ENCODE measurements at places on chromosomes 12 and 14.

DNA sequence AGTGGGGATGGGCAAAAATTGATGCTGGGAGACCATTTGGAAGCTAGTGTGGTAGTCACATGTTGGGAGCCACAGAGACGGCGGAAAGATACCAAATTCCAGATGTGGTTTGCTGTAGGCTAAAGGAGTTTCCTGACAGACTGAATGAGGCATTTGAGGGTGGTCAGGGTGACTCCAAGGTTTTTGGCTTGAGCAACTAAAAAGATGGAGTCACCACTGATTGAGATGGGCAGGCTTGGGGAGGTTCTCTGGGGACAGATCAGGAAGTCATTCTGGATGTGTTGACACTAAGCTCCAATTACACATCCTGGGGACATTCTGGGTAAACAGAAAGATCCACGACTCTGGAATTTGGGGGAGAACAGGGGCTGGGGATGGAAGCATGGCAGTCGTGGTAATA lies 15.5 kb upstream of the SERPINA9 start:
- no peak for DNase-seq

DNA sequence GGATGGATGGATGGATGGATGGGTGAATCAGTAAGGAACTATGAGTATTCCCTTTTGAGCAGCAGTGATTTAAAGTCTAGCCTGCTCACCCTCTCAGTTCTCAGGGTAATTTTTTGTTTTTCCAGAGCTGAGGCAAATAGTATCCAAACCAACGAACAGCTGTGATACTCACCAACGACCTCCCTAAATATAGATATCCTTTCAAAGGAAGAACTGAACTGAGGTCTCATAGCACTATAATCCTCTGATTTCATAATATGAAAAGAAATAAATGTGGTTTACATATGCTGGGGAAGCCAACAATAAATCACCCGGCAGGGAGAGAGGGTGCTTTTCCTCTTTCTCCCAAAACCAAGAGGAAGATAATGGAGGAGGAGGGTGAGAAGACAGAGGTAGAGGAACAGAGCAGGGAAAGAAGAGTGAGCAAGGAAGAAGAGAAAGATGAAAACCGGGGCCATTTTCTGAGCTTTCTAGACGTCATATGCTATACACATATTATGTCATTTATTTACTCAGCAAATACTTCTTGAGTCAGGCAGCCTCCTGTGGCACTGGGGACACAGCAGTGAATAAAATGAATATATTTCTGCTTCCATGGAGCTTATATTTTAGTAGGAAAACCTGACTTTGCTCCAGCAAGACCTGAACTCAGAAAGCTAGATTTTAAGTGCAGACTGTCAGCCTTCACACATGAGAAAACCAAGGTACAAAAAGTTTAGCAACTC lies 710.7 kb upstream of the TBX3 start:
- DNase-seq = no peak

GRCh38 chr14:97491697-97492096 lies 694.5 kb downstream of the VRK1 start:
- no peak for DNase-seq

DNA sequence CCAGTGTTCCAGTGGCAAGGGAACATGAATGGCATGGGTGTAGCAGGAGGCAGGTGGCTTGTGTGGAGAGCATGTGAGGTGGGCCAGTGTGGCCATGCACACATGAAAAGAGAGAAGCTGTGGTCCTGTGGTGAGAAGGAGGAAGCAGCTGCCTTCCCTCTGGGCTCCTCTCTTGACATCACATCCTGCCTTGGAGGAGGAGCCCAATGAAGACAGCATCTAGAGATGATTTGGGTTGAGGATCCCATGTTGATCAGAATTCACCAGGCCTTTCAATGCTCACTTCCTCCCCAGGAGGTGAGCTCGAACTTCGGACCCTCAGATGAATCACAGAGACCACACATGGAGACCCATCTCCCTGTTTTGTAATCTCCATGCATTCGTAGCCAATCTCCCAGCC lies 82.6 kb downstream of the LRRC74A start:
- no peak for DNase-seq

GRCh38 chr12:11725686-11726085 lies 76.2 kb downstream of the ETV6 start:
- no peak for DNase-seq

DNA sequence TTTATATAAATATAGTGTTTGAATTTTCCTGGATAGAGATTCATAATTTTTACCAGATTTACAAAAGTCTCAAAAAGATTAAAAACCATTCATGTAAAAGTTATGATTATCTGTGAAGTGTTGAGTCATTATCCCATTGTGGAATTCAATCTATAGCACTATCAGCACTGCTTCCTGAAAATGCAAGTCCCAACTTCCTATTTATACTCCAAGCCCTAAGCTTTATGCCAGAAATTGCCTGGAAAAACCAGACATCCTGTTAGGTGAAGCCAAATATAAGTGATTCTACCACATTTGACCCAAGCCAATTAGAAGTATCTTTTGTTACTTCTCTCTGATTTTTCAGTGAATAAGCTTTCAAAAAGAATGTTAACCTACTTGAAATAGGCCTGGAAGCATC lies 129.1 kb downstream of the GPR135 start:
- DNase-seq = no peak

- no peak for DNase-seq
Observed at GRCh38 chr14:61719344-61720293, 24.3 kb downstream of the HIF1A start.

DNA sequence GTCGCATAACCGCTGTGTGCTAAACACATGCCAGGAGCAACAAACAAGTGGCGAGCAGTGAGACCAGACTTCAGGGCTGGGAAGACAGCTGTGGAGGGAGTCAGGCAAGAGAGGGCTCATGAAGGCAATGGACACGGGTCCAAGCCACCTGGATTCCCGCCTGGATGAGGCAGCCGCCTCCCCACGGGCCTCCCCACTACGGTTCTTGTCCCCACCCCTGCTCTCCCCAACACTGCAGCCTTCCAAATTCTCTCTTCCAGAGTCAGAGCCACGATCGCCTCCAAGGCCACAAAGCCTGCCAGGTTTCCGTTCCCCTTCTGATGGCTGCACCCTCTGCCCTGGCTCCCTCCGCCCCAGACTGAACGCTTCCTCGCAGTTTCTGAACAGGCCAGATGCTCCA lies 36.1 kb upstream of the PIWIL1 start:
- no peak for DNase-seq

DNA sequence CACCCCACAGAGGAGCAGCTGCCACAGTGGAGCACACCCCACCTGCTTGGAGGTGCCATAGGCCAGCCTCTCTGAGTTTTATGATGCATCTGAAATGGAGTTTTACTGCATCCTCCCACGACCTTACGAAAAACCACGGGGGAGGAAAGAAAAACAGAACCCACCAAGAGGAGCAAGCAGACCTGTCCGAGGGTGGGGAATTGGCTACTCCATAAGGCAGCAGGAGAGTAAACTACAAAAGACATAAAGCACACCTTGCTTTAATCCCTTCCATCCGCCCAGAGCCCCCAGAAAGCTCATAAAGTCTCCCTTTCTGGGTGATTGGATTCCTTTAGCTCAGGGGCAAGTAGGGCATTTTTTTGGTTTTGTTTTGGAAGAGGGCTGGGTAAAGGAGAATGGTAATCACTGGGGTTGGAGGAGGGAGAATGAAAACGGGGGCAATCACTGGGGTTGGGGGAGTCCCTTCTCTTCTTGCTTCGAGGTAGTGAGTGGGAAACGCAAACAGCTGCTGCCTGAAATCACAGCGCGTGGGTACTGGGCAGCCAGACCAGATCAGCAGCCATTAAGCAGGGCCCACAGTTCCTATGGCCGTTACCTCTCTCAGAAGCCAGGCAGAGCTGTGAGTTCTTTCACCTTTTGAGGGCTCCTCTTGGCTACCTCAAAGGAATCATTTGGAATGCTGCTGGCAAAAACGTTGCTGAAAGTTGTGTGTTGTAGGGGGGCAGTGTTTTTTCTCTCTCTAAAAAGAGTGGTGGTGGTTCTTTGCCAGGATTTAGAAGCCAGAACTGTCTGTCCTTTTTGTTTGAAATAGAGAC lies 433.6 kb downstream of the ZFP36L1 start:
- no peak for DNase-seq
